ENCODE measurements at places on chromosomes 11 and 22. TPM values are rescaled to one million over a fixed set of nuclear protein-coding genes. Genes with fewer than 3 reads are reported as not detected.

GRCh38 chr11:2250485-2250884, 19.9 kb downstream of the ASCL2 start:
- DNase-seq, result no peak

DNA sequence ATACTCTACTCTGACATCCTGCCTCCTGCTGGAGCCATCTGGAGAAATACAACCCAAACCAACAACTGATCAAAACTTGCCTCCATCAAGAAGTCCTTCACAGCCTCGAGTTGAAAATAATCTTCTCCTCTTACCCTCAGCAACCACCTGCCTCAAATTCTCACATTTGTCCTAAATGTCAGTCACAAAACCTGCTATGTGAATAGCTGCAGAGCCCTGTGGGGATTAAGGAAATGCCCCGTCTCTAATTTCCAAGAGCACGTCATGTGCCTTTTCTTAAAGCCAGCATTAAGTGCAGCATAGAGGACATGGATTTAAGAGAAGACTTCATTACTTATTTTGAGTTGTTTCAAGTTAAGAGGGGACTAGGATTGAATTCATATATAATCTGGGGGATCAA, 105.9 kb downstream of the TRPC6 start:
- DNase-seq, result no peak

CHADL gene
- total RNA-seq, result 0.27 TPM

- DNase-seq, result no peak
Measured at GRCh38 chr11:94148189-94148588, 19.5 kb downstream of the PANX1 start.

All from glutamatergic neuron (in vitro differentiated cells).